Stimulated activated CD8-positive, alpha-beta memory T cell treated with anti-CD3 and anti-CD28 coated beads, Interleukin-7, amount 100 ng/mL, for 1 hour (primary cell): ENCODE measurements at places on chromosomes 2 and 18.
A peak's percentile ranks its signal among the peaks of the same experiment; 100 is the strongest.

GRCh38 chr2:223759569-223760430 lies 77.6 kb downstream of the AP1S3 start:
- DNase-seq: no peak

- DNase-seq: no peak
Measured at GRCh38 chr18:58507880-58508279, 121.0 kb downstream of the ALPK2 start.

- no peak for DNase-seq
Measured at GRCh38 chr2:166487171-166487570, 6.9 kb downstream of the SCN7A start.

GRCh38 chr2:117644403-117644802 lies 170.1 kb upstream of the DDX18 start:
- no peak for DNase-seq

GRCh38 chr2:178309541-178309940 lies 115.2 kb downstream of the OSBPL6 start:
- DNase-seq: no peak

GRCh38 chr2:69816923-69817542 lies 12.4 kb upstream of the GMCL1 start:
- peak; percentile 46 for DNase-seq

DNA sequence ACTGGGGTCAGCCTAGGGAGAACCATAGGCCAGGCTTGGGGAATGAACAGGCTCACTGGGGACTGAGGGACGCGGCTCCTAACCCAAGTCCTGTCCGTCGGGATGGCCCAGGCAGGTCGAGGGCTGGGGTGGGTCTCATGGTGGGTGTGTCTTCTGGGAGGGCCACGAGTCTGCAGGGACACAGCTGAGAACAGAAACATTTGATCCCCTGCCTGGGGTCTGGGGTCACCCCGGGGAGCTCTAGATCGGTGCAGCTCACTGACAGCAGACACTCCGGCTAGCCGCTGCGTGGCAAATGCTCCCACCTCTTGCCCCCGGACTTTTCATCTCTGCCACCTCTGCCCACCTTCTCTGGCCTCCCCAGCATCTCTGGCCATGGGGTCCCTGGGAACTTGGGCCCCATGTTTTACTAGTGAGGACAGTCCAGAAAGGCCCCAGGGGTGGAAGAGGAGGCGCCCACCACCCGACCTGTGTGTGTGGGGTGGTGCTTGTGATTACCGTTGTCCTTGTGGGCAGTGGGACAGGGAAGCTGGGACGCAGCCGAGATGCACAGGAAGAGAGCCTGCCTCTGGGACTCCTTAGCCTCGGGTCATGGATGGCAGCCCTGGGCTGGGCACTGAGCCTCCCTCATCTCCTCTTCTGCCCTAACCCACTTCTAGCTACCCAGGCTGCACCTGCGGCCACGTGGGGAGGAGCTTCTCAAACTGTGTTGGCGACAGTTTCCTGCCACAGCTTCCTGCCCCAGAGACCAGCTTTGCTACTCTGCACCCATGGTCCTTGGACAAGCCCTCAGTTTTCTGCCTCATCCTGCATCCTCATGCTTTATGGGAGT lies 4.9 kb downstream of the ZAP70 start:
- DNase-seq: peak; percentile 53

- DNase-seq: no peak
Measured at GRCh38 chr2:67532387-67532786, 135.3 kb downstream of the ETAA1 start.

- DNase-seq: no peak
Measured at GRCh38 chr18:8978394-8978793, 124.1 kb upstream of the NDUFV2 start.

DNA sequence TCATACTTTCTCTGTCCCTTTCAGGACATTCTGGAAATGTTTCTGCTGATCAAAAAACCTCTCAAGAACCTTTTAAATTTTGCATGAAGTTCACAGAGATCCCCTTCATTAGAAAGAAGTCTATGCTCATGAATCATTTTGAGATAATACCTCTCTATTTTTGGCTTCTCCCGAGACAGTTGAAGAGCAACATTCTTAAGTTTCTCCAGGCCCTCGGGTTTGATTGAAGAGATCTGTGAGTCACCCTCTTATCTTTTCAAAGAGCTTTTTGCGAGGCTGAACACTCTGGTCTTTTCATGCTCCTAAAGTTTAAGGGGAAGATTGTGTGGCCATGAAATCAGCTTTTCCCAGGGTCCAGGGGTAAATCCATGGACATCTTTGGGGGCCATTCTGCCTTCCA lies 354.2 kb downstream of the FBXO15 start:
- DNase-seq: no peak

DNA sequence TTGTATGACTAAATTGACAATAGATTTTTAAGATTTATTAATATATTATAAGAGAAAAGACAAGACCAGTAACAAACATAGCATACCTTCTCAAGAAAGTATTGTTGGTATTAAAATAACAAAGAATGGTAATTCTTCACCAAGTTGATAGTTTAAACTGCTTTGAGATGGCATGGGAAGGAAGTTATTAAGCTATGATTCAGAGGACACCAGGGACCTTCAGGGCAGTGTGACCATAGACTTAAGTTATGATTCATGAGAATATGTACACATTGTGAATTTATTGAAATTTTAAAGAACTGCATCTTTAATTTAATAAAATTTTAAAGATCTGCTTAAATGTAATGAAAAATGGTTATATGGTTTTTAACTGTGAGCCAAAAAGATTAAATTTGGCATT lies 205.7 kb downstream of the DSEL start:
- DNase-seq: no peak

- DNase-seq: no peak
Measured at GRCh38 chr2:200616193-200616592, 30.4 kb downstream of the AOX1 start.

- DNase-seq: no peak
Measured at GRCh38 chr2:166632616-166633015, 138.6 kb upstream of the SCN7A start.

GRCh38 chr18:58525517-58525916 lies 103.4 kb downstream of the ALPK2 start:
- no peak for DNase-seq

GRCh38 chr2:132489150-132489549 lies 72.5 kb downstream of the GPR39 start:
- DNase-seq: no peak

- DNase-seq: no peak
Measured at GRCh38 chr18:69755856-69756496, 191.7 kb downstream of the CD226 start.

DNA sequence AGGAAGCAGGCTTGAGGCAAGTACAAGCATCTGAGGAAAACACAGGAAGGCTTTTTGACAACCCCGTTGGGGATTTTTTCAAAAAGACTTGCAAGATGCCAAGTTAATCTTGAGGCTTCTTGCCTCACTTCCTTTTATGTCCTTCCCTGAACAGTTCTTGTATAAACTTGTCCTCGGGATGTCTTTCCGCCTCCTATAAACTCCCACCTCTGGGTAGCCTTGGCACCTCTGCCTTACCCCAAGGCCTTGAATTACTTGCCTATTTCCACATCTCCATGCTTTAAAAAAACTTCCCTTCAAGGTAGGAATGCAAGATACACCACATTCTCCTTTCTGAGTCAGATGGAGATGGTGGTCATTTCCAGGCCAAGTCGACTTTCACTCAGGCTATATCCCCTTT lies 106.4 kb upstream of the RBBP8 start:
- DNase-seq: no peak

DNA sequence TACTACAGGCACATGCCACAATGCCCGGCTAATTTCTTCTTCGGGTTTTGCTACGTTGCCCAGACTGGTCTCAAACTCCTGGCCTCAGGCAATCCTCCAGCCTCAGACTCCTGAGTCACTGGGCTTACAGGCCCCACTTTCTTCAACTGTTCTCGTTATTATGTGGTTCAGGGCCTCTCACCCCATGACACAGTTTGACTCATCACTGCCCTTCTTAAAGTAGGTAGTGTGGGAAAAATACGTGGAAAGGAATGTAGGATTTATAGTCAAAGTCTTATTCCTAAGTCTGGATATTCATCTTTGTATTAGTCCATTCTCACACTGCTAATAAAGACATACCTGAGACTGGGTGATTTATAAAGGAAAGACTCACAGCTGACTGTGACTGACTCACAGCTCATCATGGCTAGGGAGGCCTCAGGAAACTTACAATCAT lies 19.4 kb downstream of the CENPA start:
- DNase-seq: no peak

GRCh38 chr2:72545790-72546189 lies 280.0 kb downstream of the EXOC6B start:
- DNase-seq: no peak

GRCh38 chr2:238635647-238636051 lies 208.9 kb downstream of the ASB1 start:
- no peak for DNase-seq

GRCh38 chr2:229728370-229728769 lies 14.0 kb upstream of the DNER start:
- no peak for DNase-seq

DNA sequence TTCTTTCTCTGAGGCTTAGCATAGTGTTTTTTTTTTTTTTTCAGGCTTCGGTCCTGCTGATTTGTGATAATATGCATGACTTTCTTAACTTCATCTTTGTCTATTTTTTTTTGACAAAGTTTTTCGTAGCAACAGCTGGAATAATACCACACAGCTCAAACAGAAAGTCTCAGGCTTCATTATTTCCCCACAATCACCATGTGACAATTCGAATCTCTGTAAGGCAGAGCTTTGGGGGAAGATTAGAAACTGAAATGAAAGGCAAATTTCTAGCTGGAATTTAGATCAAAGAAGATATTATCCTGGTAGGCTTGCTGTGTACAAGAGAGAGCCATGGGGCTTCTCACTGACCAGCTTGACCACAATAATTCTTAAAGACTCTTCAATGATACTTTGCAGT lies 12.2 kb upstream of the CD28 start:
- DNase-seq: no peak
